ENCODE measurements at places on chromosomes 3 and 15.

GRCh38 chr3:100516838-100517237, 24.4 kb downstream of the TMEM45A start:
- no peak for DNase-seq

DNA sequence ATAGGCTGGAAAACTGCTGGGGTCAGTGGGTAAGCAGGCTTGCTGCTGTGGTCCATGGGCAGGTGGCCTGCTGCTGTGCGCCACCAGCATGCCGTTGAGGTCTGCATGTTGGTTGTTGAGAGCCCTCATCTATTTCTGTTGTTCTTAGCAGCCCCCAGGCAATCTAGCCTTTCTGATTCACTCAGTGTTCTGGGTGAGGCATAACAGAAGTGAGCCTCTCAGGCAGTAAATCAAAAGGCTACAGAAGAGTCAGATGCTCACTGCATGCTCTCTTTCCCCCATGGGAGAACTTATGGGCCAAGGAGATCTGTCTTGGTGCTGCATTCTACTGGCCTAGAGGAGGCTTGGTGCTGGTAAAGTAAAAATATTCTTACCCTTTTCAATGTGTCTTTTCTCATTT, 67.8 kb upstream of the ATP10A start:
- DNase-seq: no peak

DNA sequence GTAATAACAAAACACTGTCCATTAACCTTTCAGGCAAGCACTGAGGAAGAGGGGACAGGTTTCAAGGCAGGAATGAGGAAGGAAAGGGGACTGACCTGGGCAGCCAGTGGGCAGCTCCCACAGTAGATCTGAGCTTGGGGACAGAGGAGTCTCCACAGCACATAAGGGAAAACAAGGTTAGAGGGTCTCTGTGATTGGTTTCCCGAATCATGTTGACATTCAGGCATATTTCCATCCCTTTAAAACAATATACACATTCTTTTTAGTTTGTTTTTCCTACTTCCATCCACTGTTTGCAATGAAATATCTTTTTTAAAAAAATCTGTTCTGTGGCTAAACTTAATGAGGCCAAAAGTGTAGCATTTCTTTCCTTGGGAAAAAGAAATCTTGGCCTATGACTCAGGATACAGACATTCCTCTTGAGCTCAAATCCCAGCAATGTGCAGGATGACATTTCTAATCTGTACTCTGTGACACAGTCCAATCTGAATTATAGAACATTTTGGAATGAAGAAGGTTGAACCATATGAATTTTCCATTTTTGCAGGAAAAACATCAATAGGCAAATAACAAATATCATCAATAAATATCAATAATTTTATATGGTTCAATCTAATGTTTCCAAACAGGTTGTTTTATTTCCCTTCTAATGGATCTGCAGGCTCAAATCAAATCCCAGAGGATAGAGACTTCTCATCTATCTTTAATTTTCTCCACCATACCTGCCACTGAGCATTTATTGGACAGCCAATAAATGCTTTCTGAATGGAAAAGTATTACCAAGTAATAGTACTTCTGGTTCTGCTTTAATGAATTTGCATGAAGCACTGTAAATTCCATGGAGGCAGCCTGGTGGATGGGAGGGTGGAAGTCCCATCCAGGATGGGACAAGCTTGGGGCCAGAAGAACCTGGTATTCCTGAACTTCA, 54.1 kb downstream of the ITGB5 start:
- no peak for DNase-seq

- no peak for DNase-seq
Observed at GRCh38 chr3:69231929-69232440, 109.6 kb upstream of the LMOD3 start.

- no peak for DNase-seq
Observed at GRCh38 chr3:42815826-42816225, 6.6 kb downstream of the ACKR2 start.

GRCh38 chr3:150132101-150132749, 161.5 kb upstream of the PFN2 start:
- DNase-seq: no peak

DNA sequence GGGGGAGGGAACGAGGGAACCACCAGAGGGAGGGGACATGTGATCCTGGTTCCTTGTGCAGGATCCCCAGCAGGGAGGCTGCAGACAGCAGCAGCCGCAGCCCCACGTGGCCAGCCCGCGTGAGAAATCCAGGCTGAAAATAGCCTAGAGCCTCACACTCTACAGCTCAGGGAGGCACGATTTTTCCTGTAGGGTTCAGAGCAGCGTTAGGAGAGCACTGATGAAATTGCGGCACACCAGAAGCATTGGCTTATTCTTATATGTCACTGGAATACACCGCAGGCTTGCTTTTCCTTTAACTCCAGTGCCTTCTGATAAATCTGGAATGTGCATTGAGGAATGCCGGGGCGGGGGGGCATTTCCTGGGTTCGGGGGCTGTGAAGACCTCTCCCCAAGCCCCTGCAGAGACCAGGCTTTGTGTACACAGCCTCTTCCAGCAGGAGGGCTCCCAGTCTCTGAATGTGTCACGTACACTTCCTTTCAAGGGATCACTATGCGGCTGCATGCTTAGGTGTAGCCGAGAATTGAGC, 193.0 kb downstream of the ATP10A start:
- no peak for DNase-seq

DNA sequence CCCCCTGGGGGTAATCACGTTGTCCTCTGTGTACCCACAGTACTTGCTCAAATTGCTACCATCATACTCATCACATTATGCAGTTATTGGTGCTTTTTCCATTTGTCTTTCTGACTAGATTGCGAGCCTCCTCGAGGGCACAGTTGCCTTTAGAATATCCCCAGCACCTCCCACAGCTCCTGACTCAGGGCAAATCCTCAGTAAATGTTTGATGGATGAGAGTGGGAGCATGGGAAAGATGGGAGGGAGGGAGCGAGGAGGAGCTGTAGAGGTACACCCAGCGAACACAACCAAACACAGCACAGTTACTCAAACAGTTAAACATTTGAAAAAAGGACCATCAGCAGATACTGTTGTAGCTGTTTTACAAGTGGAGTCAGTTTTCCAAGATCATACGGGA, 27.9 kb downstream of the SIDT1 start:
- DNase-seq: no peak

GRCh38 chr3:52854013-52854412, 19.2 kb upstream of the MUSTN1 start:
- DNase-seq: no peak

- no peak for DNase-seq
Observed at GRCh38 chr3:71453822-71454511, 129.6 kb downstream of the FOXP1 start.

DNA sequence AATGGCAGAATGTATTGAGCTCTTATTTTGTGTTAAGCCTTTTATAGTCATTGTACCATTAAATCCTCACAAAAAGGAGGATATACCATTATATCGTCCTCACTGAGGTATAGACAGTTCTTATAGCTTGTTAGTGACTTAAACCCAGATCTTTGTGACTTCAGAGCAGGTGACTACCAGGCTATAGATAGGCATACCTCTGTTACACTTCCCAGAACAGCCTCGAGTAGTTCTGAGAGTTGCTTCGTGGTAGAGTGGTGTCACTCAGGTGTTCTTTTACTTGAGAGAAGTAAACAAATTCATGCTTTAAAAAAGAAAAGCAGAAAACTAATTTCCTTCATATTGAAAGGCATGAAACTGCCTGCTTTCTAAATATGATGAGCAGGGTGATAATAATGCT, 59.9 kb downstream of the SEC22A start:
- DNase-seq: no peak

GRCh38 chr15:73889762-73890124, 16.4 kb downstream of the TBC1D21 start:
- DNase-seq: no peak

- DNase-seq: no peak
Observed at GRCh38 chr3:50303013-50303815, at the start of gene HYAL1. Gene HYAL1, minus strand, starts transcription at chr3:50303574. Its CDS starts 618 bp downstream, at chr3:50302956.

GRCh38 chr3:171480526-171480925, 20.3 kb upstream of the TNIK start:
- no peak for DNase-seq

DNA sequence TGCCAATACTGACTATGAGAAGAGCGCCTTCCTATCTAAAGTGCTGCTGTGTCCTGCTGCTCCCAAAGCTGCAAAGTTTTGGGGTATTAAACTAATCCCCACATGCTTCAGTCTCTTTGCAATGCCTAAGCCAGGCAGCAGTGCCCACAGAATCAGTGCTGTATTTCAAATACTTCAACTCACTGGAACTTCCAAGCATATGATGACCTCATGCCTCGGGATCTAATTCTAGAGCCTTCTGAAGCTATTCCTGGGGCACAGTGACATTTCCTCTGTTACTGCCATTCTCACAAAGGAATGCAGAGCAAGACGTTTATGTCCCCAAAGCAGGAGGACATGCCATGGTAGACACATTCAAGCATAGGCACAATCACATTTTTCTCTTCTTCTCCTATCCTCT, 78.5 kb downstream of the CD200 start:
- DNase-seq: no peak

DNA sequence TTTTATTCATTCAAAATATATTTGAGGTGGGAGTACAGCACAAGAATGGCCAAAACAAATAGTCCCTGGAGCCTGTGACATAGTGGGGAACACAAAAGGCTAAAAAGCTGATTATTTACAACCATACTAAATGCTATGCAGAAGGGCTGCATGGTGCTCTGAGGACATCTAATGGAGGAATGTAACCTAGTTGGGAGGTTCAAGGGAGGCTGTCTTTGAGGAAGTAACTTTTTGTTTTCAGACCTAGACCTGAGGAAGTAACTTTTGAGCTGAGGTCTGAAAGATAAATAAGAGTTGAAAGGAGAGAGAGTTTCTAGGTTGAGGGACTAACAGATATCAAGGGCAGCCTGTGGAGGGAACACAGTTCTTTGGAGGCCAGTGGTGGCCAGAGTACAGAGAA, 34.8 kb upstream of the RASA2 start:
- DNase-seq: no peak

- DNase-seq: no peak
Observed at GRCh38 chr3:51718547-51719409, 11.9 kb downstream of the GRM2 start.

- no peak for DNase-seq
Observed at GRCh38 chr3:7015683-7016440, 154.9 kb downstream of the GRM7 start.

- DNase-seq: no peak
Observed at GRCh38 chr15:48494631-48495030, 150.9 kb downstream of the FBN1 start.

DNA sequence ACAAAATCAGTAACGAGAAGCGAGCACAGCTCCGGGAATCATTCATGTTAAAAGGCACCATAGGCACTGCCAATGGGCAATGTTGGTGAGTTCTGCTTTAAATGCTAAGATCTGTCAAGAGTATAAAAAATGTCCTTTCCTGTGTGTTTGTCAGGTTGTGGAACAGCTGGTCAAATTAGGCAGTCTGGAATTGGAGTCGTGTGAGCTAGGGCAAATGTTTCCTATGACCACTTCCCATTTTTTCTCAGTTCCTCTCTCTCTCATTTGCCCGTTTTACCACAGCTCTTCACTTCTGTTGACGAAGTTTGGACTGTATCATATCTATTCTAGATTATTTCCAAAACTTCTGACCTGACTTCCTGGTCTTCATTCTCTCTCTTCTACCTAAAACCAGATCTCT, 60.8 kb upstream of the GOLIM4 start:
- DNase-seq: no peak

- no peak for DNase-seq
Observed at GRCh38 chr15:68402432-68403160, 29.4 kb downstream of the ITGA11 start.

DNA sequence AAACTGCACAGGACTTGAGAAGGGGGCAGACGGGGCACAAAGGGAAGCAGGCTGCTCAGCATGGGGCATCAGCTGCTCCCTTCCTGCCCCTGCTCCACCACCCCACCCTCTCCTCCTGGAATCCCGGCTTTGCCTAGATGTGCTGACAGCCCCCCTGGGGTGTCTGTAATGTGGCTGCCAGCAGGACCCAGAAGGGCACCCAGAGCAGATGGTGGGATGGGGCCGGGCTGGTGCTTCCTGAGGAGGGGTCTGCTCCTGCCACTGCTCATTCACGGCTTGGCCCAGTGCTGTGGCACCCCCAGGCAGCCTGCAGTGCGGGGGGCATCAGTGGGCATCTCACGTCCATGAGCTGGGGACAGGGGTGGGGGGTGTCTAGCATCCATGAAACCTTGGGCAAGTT, 10.2 kb downstream of the H1-8 start:
- no peak for DNase-seq

GRCh38 chr3:159761369-159761768, 227.3 kb upstream of the IL12A start:
- no peak for DNase-seq

- DNase-seq: no peak
Observed at GRCh38 chr15:84690342-84690741, 25.6 kb downstream of the SEC11A start.

DNA sequence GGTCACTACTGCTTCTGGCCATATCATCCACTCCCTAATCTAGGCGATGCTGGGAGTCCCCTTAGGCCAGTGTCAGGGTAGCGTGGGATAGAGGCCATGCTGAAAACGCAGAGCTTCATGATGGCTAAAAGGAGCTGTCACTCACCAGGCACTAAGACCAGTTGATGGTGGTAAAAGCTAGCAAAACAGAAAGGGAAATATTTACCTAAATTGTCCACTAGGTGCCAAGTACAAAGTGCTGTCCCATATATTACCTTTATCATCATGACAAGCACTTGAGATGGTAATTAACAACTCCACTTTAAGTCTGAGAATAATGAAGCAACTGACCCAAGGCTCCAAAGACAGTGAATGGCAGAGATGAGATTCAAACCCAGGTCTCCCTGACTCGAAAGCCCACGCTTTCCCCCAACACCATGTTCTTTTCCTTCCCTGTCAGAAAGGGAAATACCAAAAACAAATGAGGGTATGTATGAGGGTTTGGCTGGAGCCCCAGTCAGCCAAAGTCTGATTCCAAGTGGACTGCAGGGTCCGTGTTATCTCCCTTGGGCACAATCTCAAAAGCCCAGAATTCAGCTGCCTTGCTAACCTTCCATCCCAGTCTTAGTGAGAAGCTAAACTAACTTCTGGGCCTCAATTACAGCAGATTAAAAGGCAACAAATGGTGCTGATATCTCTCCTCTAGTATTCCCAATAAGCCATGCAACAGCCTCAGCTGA, 84.7 kb downstream of the RBPMS2 start:
- no peak for DNase-seq

DNA sequence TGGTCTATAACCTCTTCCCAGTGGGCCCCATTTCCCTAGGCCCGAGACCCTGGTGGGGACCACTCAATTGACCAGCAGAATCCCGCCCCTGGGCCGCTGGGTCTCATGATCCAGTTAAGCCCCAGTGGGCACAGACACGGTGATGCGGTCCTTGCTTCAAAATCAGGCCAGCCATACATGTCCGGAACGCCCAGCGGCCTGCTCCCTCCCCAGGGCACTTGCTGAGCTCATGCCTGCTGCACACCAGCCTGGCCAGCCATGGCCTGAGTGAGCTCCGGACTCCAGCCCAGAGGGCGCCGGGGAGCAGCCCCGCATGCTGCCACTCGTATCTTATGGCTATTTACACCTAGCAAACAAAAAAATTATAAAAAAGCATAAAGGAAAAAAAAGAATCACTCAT, 34.4 kb upstream of the IQSEC1 start:
- no peak for DNase-seq

Measured in stimulated activated CD8-positive, alpha-beta memory T cell treated with anti-CD3 and anti-CD28 coated beads, Interleukin-7, amount 100 ng/mL, for 1 hour (primary cell).